ENCODE measurements at places on chromosomes 5 and 9.

GRCh38 chr5:64603676-64604075 lies 86.6 kb upstream of the SHISAL2B start:
- no peak for DNase-seq

DNA sequence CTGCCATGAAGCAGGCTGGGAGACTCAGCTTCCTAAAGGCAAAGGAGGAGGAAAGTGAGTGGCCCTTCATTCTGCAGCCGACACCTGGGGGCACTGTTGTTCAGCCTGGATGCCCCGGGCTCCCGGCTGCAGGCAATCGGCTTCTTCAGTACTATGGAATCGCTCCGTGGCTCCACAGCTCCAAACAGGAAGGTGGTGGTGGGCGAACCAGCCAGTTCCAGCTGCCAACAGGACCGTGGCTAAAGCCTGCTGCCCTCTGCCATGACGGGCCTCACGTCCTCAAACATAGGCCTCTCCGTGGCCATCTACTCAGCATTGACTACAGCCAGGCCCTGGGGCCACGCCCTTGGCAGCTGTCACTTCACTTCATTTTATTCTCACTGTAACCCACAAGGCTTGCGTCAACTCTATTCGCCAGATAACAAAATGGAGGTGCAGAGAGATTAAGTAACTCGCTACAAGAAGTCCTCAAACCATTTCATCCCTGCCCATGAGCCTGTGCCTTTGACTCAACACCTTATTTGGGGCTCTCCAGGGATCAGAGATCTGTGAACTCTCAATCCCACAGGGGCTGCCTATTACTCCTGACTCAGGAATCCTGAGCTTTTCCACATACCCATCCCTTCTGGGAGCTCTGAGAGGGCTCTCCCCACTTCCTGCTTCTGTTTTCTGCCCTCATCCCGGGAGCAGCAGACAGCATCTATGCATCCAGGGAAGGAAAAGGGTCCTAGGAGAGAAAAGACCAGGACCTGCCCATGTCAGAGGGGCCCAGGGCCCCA lies 38.0 kb downstream of the PAX5 start:
- DNase-seq: peak; percentile 69

DNA sequence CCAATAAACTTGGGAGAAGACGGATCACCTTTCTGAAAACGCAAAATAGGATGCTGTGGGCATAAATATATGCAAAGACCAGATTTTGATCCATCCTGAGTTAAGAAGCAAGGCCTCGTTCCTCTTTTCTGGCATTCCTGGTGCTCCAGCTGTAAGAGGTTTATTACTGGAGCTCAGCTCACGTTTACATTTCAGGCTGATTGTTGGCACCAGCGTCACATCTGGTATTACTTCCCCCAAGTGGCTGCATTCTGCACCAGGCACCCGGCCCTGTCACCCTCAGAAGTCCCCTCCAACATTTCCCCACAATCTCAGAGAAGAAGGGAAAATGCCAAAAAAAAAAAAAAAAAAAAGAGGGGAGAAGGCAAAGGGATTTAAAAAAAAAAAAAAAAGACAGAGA lies 348.7 kb downstream of the SLIT3 start:
- no peak for DNase-seq

GRCh38 chr5:58871648-58872242 lies 288.9 kb downstream of the RAB3C start:
- peak; percentile 34 for DNase-seq

DNA sequence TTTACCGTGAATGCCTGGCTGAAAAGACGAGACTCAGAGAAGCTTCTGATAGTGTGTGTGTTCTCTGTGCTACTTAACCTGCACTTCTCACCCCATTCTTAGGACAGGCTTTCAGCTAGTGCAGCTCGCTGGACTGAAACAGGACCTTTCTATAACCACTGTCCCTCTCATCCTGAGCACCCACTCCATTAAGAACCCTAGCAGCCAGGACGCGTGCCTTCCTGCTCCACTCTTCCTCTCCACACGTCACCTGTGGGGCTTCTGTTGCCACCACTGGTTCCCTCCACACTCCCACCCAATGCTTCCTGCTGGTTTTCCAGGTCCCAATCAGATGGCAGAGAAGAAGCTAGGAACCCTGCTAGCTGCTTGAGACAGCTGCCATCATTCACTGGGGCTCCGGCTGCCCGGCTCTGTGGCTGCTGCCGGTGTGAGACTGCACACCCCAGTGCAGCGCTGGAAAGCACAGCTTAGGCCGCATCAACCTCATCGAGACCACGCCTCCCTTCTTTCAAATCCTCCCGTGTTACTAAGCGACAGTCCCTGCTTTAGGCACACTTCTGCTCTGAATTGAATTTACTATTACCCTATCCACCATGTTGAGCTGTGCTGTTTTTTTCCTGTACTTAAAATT lies 44.0 kb downstream of the RNF130 start:
- no peak for DNase-seq
